ENCODE measurements at places on chromosomes 4 and X.
A peak's percentile ranks its signal among the peaks of the same experiment; 100 is the strongest.

DNA sequence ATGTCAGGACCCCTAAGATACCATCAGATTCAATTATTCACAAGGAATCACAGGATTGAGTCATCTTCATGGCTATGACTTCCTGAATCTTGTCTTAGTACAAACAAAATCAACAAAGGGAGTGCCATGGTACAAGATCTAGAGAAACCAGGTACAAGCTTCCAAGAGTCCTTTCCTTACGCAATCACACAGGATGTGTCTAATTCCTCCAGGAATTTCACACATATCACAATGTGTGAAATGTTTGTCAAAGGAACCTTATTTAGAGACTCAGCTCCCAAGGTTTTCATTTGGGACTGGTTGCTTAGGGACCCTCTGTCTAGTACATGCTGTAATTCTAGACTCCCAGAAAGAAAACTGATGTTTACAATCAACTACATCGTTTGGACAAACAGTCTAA, 83.0 kb downstream of the MAB21L2 start:
- DNase-seq, result no peak

DNA sequence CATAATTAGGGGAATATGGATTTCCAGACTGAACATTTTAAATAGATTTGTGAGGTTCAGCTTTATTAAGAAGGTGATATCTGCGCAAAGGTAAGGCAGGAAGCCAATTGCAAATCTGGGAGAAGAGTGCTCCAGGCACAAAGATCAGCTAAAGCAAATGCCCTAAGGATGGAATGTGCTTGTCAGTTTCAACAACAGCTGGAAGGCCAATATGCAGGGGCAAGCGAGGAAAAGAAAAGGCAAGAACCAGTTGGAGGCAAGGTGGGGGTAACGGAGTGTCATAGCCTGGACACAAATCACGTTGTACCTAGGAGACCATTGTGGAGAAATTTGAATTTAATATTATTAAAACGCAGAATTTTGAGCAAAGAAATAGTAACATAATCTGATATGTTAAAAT, 1710.3 kb upstream of the PCDH7 start:
- peak; percentile 0 for DNase-seq

- DNase-seq, result no peak
These were observed 57.8 kb upstream of the HELT start for GRCh38 chr4:184960505-184960971.

- no peak for DNase-seq
These were observed 48.7 kb downstream of the STAG2 start for GRCh38 chrX:124010157-124010556.

GRCh38 chrX:1274786-1275185, 6.2 kb downstream of the CSF2RA start:
- no peak for DNase-seq

DNA sequence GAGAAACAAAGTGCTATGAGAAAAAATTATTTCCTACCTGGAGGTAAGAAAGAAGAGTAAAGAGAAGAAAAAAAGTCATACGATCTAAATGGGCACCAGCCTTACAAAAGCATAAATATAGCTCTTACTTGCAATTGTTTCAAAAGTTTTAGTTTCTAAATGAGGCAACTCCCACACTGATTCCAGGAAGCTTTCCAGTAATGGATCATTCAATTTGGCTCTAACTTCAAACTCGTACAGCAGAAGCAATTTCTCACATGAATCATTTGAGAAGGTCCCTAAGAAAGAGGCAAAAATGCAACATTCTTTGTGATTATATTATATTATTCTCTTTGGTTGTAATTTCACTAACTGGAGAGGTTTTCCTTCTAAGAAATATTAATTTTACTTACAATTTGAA, 109.9 kb downstream of the DLG3 start:
- peak; percentile 1 for DNase-seq

- DNase-seq, result no peak
These were observed 73.8 kb downstream of the CHIC2 start for GRCh38 chr4:53990641-53991040.

GRCh38 chr4:10736895-10737294, 52.3 kb upstream of the CLNK start:
- DNase-seq, result no peak
